ENCODE measurements at places on chromosomes 5 and 9. TPM values are rescaled to one million over a fixed set of nuclear protein-coding genes. Genes with fewer than 3 reads are reported as not detected.

DNA sequence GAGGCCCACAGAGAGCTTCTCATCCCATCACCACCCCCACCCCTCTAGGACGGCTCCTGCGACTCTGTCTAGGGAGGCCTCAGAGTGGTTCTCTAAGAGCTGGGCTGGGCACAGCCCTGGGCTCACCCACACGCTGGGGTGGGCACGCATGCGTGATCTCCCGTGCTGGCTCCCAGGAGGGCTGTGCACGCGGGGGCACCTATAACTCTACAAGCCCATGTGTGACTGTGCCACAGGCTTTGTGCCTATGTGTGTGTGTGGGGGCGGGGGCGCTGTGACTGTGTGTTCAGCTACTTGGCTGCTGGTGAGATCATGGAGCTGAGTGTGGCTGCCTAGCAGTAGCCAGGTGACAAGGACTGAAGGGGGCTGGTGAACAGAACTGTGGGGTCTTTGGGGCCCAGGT, 32.2 kb downstream of the NDUFA8 start:
- peak; percentile 34 for DNase-seq

- DNase-seq = no peak
Observed at GRCh38 chr9:121738968-121739367, 87.5 kb downstream of the DAB2IP start.

The NEUROG1 gene
- not detected for total RNA-seq

DNA sequence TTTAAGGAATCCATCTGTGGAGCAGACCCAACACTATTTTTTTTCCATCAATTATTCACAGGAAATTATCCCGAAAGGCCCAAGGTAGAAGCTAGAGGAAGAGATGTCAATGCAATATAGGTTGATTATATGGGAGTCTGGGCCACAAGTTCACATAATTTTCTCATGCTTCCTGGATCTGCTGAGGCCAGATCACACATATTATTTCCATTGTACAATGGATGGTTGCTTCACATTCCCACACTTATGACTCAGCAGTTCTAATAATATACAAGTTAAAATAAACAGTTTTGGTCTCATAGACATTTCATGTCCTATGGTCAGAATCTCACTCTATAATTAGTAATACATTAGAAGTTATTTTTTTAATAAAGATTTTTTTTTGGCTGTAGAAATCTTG, 66.0 kb upstream of the PTPRD start:
- no peak for DNase-seq

The SAPCD2 gene
- total RNA-seq = 36.3 TPM

The RNF180 gene
- 3.2 TPM for total RNA-seq

DNA sequence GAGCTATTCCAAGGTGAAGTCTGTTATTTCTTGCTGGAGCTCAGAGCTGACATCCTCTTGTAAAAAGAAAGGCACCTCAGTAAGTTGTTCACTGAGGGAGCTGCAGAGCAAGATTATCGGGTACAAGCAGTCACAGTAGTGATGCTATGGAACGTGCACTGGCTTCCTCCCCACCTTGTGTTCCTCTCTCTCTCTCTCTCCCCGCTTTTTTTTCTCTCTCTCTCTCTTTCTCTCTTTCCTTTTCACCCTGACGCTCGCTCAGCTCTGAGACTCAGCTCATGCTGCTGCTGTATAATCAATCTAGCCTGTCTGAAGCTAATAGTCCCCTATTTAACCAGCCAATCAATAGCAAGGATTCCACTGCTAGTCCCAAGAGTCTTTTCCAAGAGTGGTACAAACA, 587.6 kb upstream of the CDH18 start:
- DNase-seq = no peak

DNA sequence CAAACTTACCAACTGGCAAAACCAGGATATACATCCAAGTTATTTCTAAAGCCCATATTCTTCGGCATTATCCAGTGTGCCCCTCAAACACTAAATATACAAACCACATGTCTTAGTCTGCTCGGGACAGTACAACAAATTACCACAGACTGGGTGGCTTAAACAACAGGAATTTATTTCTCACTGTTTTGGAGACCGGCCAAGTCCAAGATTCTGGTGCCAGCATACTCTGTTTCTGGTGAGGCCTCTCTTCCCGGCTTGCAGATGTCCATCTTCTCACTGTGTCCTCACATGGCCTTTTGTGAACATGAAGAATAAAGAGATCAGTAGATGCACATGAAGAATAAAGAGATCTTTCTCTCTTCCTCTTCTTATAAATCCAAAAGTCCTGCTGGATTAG, 12.9 kb upstream of the SLCO6A1 start:
- DNase-seq = peak; percentile 12

The C9orf50 gene
- total RNA-seq = not detected

The ACOT12 gene
- total RNA-seq = not detected

The FRMPD1 gene
- total RNA-seq = not detected

- DNase-seq = peak; percentile 67
Observed at GRCh38 chr9:109117856-109118807, 1.6 kb downstream of the TMEM245 start.

DNA sequence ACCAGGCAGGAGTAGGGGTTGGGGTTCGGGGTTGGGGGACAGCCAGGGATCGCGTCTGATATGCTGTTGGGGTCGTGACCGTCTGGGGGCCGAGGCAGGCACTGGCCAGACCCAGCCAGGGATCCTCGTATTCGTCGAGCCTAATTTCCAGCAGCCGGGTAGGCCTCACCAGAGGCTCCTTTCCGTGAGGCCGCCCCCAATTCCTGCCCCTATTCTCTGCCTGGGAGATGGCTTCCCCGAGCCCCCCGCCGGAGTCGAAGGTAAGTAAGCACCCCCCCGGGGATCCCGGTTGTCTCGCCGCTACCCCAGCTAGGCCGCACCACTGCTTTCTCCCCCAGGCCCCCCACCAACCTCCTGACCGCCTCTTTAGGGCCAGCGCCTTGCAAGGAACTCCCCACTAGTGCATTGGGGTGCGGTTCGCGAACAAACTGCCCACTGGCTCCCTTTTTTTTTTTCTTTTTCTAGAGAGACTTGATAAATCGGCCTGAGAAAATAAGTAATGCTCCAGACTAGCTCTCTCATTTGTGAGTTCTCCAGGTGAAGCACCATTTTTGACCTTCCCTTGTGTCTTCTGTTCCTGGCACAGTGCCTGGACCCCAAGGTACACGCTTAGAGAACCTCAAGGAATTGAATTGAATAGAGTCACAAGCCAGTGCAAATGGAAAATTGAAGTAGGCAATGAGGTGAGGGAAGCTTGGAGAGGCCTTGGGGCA, 435 bp downstream of the ZNF189 start:
- DNase-seq = peak; percentile 31

The SIL1 gene
- total RNA-seq = 50.3 TPM

DNA sequence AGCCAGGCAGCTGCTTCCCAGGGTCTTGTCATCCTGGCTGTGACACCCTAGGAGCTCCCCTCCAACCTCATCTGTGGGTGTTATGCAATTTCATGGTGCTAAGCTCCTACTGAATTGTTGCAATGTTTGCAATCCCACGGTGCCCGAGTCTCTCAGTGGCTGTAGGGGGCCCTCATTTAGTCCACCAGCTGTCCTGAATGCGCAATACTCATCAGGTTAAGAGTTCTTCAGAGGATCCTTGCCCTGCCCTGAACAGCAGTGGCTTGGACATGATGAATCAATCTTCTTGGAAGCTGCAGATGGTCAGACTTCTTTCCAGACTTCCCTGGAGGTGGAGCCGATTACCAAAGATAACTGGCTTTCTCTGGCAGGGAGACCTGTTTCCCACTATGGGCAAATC, 584.1 kb downstream of the CCDC171 start:
- DNase-seq = no peak

DNA sequence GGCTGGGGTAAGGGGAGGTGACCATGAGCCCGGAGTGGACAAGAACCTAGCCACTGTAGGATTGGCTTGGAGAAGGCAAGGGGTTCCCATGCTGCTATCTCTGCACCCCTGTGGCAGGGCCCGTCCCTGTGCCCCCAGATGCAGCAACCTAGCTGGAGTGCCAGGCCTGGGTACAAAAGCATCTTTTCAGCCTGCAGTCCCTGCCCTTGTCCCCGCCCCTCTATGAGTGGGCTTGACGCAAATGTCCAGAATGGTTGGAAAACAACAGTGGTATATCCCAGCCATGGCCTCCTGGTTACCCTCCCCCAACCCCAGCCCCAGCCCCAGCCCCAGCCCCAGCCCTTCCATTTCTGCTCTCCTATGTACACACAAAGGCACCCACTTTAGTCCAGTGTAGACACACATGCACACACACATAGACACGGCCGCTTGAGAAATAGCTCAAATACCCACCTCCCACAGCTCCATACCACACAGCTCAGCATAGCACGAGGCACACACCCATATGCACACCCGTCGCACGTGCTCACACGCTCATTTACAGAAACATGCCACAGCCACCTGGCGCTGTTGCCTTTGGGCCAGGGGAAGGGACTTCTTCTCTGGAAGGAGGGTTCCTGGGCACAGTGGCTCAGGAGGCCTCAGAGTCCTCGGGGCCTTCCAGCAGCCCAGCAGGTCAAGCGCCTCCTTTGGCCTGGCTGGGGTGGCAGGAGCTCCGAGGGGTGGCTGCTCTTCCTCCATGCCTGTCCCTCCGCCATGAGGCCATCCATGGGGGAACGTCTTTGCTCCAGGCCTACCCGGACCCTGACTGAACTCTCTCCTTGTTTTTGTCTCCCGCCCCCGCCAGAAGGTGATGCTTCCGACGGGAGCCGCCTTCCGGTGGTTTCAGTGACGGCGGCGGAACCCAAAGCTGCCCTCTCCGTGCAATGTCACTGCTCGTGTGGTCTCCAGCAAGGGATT, 34.1 kb downstream of the CXXC5 start:
- no peak for DNase-seq

GRCh38 chr5:114948986-114949621, 220.6 kb downstream of the TRIM36 start:
- no peak for DNase-seq

The PTGER4 gene
- total RNA-seq = 23.5 TPM

The ARHGEF28 gene
- 151 TPM for total RNA-seq

The CATSPER3 gene
- not detected for total RNA-seq

The TMC1 gene
- 0.74 TPM for total RNA-seq

DNA sequence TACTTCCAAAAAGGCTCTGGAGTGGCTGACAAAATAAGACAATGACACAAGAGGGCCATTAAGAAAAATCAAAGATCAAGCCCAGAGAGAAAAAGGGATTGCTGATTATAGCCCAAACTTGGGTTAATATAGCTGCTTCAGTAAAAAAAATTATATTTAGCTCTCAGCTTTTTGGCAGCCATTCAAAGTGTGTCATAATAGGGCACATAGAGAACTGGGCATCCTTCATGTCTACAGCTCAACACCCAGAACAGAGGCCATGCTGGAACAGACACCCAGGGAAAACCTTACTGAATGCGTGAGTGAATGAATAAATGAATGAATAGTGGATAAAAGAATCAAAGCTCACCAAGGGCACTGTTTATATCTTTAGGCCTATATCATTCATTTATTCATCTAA, 110.1 kb downstream of the SLIT3 start:
- no peak for DNase-seq

The ABCA2 gene
- total RNA-seq = 13.3 TPM

- no peak for DNase-seq
Observed at GRCh38 chr5:132354381-132355139, 14.9 kb upstream of the SLC22A5 start.

- DNase-seq = peak; percentile 2
Observed at GRCh38 chr5:168317521-168318147, 26.2 kb downstream of the WWC1 start.

Data from dermis blood vessel endothelial cell (primary cell).